ENCODE measurements at places on chromosomes 2 and 18.

DNA sequence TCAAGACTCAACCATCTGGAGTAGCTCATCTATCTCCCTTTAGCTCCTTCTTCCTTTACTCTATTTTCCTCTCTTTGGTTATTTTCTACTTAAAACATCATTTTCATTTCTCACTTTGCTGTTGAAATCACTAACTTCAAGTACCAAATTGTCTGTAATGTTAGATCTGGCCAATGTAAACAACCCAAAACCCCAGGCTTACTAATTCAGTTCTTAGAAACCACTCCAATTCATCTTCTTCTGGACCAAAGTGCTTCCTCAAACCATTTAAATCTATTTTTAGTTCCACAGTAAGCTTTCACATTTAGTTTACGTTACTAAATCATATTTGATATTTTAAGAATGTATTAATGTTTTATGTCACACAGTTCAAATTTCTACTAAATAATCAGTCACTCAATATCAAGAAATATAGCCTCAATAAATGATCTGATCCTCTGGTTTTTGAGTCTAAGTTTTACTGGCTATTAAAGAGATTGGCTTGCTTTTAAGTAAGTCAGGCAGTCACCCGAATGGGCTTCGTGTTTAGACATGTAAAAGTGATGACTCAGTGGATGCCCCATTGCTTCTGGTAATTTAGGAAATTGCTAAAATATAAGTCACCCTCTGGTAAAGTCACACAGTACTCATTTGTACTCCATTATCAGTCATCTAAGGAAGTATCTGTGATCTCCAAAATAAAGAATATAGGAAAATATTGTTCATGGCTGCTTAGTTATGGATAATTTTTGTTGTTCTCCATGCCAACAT is 527.2 kb upstream of the SOX11 start:
- no peak for DNase-seq

DNA sequence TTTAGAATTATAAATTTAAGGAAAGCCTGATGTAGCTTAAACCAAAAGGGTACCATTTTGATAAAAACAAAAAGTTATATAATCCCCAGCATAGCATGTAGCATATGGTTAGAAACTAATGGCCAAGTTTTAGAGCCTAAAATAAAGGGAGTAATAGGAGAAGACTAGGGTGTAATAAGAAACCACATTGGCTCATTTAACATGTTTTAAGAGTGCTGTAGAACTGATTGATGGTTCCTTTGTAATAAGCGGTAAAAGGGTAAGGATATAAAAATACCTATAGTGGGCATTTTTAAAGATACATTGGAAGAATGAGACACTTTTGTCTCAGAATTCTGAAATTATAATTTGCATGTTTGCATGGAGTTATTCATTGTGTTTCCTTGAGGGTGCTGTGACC is 1.9 kb downstream of the PSMA8 start:
- no peak for DNase-seq

- peak; percentile 39 for DNase-seq
Observed at GRCh38 chr2:71129114-71129901, 721 bp downstream of the MCEE start.

GRCh38 chr2:62287899-62288880 is 92.3 kb downstream of the B3GNT2 start:
- DNase-seq = peak; percentile 78

All from AML-193 (cell line).